Fibroblast of skin of right quadriceps (primary cell): ENCODE measurements at places on chromosomes 3 and 15.
A peak's percentile ranks its signal among the peaks of the same experiment; 100 is the strongest.

DNA sequence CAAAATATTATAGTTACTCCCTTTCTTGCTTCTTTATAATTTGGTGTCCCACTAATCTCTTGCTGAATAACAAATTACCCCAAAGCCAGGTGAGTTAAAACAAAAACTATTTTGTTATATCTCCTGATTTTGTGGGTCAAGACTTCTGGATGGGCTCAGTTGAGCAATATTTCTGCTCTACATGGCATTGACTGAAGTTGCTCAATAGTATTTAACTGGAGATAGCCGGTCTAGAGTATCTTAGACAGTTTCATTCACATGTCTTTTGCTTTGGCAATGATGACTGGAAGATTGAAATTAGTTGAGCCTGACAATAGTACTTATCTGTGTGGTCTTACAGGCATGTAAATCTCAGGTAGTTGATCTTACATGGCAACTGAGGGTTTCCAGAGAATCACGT, 51.0 kb upstream of the TP63 start:
- DNase-seq = no peak

DNA sequence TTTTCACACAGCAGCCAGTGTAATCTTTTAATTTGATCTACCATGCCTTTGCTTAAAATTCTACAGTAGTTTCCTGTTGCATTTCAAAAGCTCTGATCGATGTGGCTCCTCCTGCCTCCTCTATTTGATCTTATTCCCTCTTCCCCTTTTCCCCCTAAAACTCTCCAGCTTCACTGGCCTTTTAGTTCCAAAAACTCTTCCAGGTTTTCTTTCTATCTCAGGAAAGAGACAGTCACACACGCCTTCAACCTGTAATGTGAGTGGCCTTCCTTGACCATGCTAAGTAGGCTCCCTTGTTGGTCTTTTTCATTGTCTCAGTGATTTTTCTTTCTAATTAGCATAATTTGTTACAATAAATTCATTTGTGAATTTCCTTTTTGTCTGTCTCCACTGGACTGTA, 985 bp downstream of the TEX9 start:
- no peak for DNase-seq

DNA sequence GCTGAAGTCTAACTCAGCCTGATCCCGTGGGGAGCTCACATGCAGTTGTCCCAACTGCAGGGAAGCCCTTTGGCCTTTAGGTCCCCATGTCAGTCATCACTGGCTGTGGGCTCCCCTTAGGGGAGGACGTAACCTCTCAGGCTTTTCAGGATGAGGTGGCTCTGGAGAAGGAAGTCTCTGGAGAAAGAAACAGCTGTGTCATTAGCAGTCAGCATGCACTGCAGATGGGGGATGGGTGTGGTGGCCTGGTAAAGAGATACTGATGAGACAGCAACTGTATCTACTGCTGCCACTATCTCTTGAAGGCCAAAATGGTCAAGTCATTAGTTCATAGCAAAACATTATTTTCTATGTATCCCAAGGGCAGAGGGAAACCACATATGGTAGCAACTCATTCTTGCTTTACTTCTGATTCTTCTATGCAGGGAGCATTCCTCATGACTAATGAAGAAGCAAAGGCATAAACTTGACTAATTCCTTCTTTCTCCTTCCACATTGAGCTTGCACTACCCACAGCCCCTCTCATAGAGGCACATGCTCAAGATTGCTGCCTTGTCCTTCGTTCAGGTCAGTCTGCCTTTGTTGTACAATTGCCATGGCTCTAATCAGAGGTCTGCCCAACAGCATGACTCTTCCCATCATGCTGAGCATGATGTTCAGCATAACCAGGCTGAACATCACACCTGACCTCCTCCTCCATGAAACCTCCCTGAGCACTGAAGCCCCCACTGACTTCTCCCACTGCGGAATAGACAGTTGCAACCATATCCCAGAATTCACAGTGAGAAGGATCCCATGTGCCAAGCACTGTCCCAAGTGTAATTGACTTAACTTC, 47.8 kb upstream of the TMEM158 start:
- DNase-seq = peak; percentile 30

DNA sequence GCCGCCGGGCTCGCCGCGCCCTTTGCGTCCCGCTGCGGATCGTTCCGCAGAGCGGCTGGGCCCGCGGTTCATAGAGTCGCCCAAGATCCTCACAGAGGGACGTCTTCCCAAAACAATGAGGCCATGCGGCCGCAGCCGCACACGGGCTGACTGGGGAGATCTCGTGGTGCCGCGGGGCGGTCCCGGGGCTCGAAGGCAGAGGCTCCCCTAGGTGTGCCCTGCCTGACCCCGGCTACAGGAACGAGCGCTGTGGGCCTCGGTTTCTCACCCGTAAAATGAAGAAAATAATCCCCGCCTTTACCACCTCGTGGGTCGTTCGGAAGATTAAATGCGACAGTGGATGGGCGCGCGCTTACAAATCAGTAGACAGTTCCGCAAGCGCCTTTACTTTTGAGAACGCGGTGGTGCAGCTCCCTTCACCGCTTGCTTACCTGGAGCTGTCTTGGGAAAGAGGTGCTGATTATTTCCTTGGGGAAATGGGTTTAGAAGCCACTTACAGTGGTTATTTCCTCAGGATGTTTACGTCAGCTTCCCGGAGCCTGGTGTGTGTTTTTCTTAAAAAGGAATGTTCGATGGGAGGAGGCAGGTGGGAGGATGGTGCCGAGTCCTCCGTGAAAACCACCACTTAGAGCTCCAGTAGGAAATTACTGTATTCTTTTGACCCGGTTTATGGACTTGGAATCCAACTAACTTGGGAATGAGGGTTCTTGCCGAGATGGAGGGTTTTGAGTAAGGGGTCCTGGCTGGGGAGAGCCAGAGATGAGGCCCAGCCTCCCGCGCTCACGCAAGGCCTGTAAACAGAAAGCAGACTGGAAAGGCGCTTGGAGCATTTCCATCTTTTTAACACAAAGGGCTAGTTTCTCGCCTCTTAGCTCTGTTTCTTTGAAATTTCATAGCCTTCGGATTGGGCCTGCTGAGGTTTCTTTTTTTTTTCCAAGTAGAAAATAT, 1.9 kb upstream of the MEX3B start:
- DNase-seq = peak; percentile 35

- no peak for DNase-seq
Measured at GRCh38 chr3:152443212-152444023, 174.7 kb downstream of the MBNL1 start.

GRCh38 chr3:50675179-50676030, 678 bp downstream of the DOCK3 start:
- DNase-seq = no peak

DNA sequence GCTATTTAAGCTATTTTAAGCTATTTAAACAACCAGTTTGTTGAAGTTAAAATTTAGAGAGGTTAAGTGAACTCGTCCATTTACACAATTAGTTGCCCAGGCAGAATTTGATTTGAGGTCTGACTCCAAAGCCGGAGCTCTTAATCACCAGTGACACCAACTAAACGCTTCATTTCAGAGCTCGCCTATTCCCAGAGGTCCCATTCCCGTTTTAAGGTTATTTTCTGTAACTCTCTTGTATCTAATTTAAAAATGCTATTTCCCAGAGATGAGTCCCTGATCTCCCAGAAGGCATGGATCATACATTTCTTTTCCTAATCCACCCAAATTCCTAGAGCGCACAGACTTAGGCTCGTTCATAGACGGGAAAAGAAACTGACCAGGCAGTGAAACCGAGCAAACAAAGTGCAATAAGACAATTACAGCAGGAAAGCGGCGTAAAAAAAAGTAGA, 904 bp upstream of the MCTP2 start:
- peak; percentile 18 for DNase-seq

DNA sequence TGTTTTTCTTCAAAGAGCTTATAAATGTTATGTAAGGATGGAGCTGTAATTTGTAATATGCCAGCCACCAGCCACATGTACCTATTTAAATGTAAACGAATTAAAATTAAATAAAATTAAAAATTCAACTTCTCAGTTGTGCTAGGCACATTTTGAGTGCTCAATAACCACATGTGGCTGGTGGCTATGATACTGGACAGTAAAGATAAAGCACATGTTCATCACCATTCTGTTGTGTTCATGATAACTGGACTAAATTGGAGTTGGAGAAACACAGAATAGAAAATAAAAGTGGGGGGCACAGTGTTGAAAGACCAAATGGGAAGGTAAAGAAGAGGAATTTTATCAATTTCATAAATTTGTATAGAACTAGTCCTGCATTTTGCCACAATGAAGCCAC, 49.8 kb upstream of the DAZL start:
- no peak for DNase-seq

DNA sequence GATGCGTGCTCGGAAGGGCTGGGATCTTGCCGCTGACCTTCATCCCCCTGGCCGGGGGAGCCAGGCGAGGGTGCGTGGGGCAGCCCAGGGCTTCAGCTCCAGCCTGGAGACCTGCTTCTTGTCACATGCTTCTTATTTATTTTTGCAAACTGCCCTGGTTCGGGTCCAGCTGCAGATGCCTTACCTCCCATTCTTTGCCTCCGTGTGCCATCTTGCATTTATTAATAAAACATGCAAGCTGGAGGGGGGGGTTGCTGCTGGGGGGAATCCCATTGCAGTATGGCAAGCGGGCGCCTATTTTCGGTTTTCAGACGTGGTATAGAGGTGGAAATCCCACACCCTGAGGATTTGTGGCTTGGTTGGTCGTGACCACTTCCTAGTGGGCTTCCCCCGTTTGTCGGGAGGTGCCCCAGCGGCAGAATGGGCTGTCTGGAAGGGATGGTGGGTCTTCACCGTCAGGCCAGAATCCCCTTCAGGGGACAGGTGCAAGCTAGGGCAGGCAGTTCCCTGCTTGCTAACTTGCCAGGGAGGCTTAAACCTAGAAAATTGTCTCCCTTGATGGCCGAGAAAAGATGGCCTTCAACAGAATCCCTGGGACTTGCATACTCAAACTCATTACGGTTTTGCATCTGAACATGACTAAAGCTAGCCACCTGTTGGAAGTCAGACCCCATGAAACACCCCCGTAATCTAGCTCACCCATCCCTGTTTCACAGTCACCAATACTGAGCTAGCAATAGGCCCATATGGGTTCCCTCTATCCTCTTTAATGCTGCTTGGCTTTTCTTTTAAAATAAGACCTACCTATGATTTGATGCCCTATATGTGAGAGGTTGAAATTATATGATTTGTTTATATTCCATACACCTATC, 569 bp downstream of the TMEM266 start:
- no peak for DNase-seq

DNA sequence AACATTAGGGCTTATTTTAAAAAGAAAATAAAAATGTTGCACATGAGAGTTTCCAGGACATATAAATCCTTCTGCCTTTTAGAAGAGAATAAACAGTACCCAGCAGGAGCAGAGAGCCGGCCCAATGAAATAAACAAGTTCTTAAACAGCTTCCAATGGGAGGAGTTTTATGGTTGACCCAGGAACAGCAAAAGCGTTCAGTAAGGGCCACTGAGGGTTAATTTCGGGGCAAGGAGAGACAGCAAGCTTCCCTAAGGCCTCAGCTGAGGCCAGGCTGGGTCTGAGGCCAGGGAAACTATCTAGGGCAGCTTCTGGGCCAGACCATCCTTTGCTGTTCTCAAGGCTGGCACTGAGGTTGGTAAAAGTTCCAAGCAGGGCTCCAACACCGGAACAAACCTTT, 3.4 kb downstream of the PDZRN3 start:
- DNase-seq = no peak
